ENCODE measurements at places on chromosomes 13 and 19. TPM values are rescaled to one million over a fixed set of nuclear protein-coding genes. Genes with fewer than 3 reads are reported as not detected.

The NDUFA3 gene
- total RNA-seq = 40.8 TPM

The ZNF780A gene
- 10.8 TPM for total RNA-seq

The RFPL4AL1 gene
- not detected for total RNA-seq

The ZNF99 gene
- not detected for total RNA-seq

The EML2 gene
- total RNA-seq = 18.8 TPM

The TMEM272 gene
- not detected for total RNA-seq

The S1PR4 gene
- total RNA-seq = 0.06 TPM

The BEST2 gene
- not detected for total RNA-seq

The ISYNA1 gene
- total RNA-seq = 2.1 TPM

The KLK14 gene
- not detected for total RNA-seq

The SGTA gene
- total RNA-seq = 131 TPM

The SLC8A2 gene
- total RNA-seq = not detected

The ADAMTSL5 gene
- 5.5 TPM for total RNA-seq

The ERICH6B gene
- not detected for total RNA-seq

The EPSTI1 gene
- total RNA-seq = 0.20 TPM

The SHC2 gene
- 0.03 TPM for total RNA-seq

The KCNC3 gene
- not detected for total RNA-seq

The F7 gene
- 0.10 TPM for total RNA-seq

The LILRA1 gene
- total RNA-seq = not detected

The FAM124A gene
- 1.6 TPM for total RNA-seq

The C19orf38 gene
- not detected for total RNA-seq
